ENCODE measurements at places on chromosomes 3 and 15.

GRCh38 chr3:16568532-16568931 lies 36.7 kb downstream of the DAZL start:
- no peak for DNase-seq

GRCh38 chr15:57118013-57118799 lies 199.8 kb downstream of the TCF12 start:
- DNase-seq: peak; percentile 29

- peak; percentile 77 for DNase-seq
Measured at GRCh38 chr3:114450008-114450596, 156.3 kb downstream of the TIGIT start.

GRCh38 chr3:178560759-178561158 lies 24.5 kb downstream of the KCNMB2 start:
- DNase-seq: no peak

GRCh38 chr3:9398700-9399336 lies 1.4 kb downstream of the SETD5 start:
- DNase-seq: peak; percentile 57

- no peak for DNase-seq
Measured at GRCh38 chr3:52248165-52248541, 2.6 kb downstream of the PPM1M start.

GRCh38 chr15:82165948-82166376 lies 96.6 kb downstream of the EFL1 start:
- DNase-seq: no peak

- DNase-seq: peak; percentile 47
Measured at GRCh38 chr3:20511863-20512505, 326.0 kb upstream of the SGO1 start.

GRCh38 chr15:59360305-59360704 lies 12.4 kb downstream of the MYO1E start:
- DNase-seq: no peak

- peak; percentile 82 for DNase-seq
Measured at GRCh38 chr15:63950911-63951481, 95.3 kb downstream of the DAPK2 start.

DNA sequence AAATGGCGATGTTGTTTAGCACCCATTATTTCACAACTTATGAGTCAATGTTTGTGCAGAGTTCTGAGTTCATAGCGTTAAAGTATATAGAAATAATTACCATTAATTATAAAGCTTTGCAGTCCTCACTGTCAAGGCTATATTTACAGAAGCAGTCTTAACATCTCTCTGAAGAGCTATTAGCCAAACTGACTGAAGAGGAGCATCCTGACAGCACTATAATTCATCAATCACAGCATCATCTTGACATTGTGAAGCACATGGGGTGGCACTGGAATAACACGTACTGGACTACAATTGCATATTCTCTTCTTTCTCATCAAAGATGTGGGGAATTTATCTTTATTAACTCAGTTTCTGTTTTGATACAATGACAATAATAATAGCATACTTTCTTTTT lies 260.6 kb upstream of the MME start:
- no peak for DNase-seq

DNA sequence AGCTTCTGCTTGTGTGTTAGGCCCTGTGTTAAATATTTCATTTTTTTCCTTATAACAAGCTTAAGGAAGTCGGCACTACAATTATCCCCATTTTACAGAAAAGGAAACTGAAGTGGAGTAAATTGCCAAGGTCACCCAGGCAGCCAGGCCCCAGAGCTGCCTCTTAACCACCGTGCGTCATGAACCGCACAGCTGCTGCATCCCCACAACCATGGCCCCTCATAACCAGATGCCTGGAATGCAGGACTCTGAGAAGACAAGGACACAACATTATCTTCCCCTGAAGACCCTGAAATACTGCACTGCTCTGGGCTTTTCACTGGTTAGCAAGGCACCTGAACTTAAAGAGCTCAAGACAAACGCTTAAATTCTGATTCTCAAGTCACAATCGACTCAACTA lies 14.6 kb downstream of the LRIG1 start:
- no peak for DNase-seq

GRCh38 chr15:31510057-31510456 lies 183.4 kb downstream of the KLF13 start:
- DNase-seq: no peak

- DNase-seq: peak; percentile 47
Measured at GRCh38 chr3:15708882-15709677, 88.7 kb downstream of the ANKRD28 start.

GRCh38 chr3:58048301-58048700 lies 40.1 kb downstream of the FLNB start:
- DNase-seq: no peak

DNA sequence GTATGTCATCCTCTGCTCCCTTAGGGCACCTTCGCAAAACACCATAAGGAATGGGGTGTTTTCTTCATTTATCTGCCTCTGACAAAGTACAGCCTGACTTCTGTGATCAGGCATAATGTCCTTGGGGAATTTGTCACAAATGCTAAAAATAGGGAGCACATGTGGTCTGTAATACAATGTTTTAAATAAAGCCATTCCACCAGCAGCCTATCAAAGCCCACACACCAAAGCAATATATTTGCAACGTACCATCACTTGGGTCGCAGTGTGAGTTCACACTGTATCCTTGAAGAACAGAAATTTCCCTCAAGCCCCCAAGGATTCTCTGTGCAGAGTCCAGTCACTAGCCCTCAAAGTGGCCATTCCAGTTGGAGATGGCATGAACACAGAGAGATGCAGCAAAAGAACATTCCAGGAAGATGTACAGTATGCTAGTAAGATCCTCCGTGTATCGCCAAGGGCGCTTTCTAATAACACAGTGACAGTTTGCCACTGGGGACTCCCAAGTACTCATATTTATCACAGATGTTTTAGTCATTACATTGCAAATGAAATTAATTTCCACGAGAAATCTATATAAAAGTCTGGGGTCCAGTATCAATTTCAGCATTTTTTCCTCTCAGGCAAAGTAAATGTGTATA lies 246.7 kb downstream of the MCTP2 start:
- no peak for DNase-seq

- DNase-seq: no peak
Measured at GRCh38 chr3:16477521-16477920, 36.0 kb downstream of the RFTN1 start.

DNA sequence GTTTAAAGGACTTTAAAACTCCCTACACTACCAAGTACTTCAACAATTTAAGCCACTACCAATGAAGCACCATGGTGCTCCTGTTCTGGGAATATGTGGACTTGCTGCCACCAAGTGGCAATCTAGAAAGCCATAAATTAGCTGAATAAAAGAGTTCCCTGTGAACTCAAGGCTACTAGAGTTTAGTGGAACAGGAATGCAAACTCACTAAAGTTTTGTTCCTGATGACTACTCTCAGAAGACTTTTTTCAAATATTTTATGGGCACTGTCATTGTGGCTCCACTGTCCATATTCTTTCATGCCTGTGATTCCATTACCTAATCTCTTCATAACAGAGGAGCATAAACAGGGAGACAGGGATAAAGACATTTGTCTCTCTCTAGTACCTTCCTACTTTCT lies 63.9 kb downstream of the TMCC1 start:
- peak; percentile 79 for DNase-seq

DNA sequence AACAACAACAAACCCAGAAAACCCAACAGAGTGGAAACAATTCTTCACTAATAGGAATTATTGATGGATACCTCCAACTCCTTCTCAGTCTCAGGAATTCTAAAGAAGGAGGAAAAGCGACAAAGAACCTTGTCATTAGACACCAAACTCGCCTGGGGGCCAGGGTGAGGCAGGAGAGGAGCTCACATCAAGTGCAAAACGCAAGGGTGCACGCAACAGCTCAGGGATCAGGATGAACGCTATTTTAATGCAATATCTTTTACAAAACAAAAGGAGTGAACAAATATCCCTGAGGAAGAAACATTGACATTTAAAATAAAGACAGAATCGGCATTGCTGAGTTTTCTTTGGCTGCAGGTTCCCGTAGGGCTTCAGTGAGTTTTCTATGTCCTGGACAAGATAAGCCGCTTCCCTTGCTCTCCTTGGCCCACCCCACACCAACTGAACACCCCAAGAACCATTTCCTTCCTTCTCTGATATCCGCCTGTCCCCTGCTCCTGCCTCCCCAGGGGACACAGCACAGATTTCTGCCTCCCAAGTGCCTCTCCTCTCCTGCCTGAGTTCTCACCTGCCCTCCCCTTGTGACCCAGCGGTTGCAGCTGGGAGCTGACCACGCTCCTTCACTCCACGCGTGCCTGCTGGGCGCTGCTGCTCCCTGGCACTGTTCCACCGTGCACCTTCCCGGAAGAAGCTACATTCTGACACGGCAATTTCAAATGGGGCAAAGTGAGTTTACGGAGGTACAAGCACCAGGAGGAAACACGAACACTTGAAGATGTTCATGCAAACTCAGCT lies 63.0 kb downstream of the ATP10A start:
- DNase-seq: no peak

DNA sequence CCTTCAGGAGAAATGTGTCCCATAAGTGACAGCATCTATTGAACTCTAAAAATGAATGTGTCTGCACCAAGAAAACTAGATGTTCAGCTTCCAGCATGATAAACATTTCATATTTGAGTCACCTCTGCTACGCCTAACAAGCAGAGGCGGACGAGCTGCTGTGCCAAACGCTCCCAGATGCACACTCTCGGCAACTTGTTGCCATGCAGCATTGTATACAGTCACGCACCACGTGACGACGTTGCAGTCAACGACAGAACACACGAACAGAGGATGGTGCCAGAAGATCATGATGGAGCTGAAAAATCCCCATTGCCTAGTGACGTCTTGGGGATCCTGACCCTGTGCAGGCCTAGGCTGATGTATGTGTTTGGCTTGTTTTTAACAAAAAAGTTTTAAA lies 137.5 kb downstream of the XXYLT1 start:
- no peak for DNase-seq

- no peak for DNase-seq
Measured at GRCh38 chr3:49845694-49846093, 10.7 kb downstream of the TRAIP start.

DNA sequence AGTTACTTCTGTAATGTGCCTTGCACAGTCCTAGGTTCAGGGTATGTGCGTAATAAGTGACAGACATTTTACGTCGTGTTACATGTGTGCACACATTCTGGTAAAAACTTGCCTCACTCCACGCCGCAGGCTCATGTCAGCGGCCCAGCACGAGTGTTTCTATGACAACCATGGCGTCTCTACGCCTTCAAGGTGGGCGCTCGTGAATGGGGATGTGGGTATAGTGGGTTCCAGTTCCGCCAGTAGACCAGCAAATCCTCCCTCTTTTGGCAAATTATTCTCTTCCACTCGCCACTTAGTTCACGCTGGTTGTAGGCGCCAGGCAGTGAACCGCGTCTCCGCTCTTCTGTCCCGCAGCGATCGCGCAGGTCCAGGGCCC lies 40.3 kb downstream of the CHST14 start:
- no peak for DNase-seq

- DNase-seq: peak; percentile 23
Measured at GRCh38 chr3:110816008-110816407, 255.6 kb upstream of the NECTIN3 start.

DNA sequence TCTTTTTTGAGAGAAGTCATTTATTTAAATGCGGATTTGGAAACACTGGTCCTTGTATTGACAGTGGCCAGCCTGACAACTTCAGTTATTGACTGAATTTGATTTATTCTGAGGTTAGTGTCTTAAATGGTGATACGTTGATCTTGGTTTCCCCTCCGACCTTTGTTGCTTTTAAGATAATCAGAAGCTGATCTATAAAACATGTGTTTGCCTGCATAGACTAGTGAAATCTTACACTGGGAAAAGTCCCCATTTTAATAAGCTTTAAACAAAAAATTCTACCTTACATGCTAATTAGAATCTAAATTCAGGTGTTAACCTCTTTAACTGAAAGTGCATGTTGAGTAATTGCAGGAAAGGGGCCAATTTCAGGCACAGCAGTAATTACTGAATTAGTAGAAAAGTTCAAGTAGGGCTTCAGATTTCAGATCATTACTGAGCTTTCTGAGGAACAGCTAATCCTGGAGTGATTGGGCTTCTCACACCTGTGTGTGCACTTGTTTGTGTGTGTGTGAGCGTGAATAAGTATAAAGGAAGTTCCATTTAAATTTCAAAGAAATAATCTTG lies 221.4 kb downstream of the SOX2 start:
- DNase-seq: no peak

GRCh38 chr15:76644646-76645045 lies 260.5 kb downstream of the SCAPER start:
- DNase-seq: no peak

- no peak for DNase-seq
Measured at GRCh38 chr3:30241721-30242120, 364.7 kb upstream of the TGFBR2 start.

GRCh38 chr15:59292442-59293151 lies 80.1 kb downstream of the MYO1E start:
- DNase-seq: peak; percentile 83

DNA sequence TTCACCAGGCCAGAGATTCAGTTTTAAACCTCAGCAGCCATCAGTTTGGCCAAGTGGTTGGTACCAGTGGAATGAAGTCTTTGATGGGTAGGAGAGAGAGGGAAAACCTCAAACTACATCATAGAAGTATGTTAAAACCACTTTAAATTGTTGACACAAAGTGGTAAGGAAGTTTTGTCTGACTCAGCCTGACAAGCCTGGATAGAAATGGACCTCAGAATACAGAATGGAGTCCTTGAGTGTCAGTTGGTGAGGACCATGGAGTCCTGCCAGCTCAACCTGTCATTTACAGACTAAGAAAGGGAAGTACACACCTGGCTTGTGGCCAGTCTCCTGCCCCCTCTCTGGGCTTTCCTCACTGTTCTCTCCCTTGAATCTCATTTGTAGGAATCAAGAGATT lies 12.1 kb downstream of the EAF1 start:
- peak; percentile 55 for DNase-seq

DNA sequence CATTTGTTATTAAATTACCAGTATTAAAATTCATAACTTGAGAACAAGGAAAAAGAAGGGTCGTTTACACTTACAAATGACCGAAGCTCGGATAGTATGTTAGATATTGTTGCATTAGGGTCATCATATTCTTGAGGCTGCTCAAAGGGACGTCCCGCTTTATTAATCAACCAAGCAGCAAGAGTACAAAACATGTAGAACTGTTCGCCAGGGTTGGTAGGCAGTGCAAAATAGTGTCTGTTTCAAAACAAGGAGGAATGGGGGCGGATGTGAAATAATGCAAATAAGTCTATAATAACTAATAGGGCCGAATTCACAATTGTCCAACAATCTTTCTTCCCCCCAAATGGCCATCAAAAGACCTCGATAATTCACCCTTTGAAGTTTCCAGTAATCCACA lies 2.9 kb downstream of the IFT57 start:
- no peak for DNase-seq

- no peak for DNase-seq
Measured at GRCh38 chr3:2958551-2958950, 151.6 kb downstream of the IL5RA start.

DNA sequence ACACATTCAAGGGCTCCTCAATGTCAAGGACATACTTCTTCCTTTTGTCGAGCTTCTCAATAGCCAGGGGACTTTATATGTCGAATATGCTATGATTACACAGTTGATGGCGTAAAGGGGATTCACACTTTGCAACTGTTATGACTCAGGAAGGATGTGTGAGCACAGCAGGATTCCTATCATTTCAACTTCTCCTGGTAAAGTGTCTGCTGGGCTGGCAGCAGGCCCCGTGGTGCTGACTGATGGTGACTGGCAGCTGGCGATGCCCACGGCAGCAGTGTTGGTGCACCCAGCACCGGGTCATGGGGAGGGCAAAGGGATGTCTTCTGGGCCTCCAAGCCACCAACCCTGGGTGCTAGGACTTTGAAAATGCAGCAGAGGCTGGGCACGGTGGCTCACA lies 44.8 kb upstream of the GNB5 start:
- DNase-seq: no peak
